Stimulated activated CD8-positive, alpha-beta memory T cell treated with anti-CD3 and anti-CD28 coated beads, Interleukin-15, amount 100 ng/mL, for 4 hours (primary cell): ENCODE measurements at places on chromosomes 3 and 15.

GRCh38 chr15:74320352-74321247, 46.8 kb downstream of the CYP11A1 start:
- DNase-seq = no peak

DNA sequence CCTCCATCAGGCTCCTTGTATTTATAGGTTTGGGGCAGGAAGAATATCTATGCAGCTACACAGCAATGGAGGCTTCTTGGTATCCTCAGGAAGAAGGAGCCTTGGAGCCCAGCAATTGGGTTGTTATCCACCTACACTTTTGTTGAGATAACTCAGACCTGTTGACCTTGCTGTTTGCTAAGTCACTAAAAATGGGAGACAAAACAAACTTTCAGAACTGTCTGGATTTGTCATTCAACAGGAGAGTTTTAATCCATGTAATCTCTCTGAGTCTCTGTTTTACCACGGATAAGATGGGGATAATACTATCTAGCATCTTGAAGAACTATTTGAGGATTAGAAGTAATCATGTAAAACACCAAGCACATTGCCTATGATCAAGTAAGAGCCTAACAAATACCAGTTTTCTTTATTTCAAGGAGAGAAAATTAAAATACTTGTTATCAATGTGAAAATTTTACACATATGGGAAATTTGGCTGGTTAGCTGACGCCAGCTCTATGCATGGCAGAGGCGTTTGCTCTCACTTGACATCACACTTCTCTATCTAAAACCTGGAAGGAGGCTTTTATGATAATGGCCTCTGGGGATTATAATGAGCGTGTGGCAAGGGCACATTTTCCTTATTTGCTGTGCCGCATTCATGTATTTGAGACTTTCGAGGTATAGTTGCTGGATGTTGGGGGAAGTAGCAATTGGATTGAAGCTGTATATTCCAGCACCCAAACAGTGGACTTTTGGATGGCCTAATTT, 215.6 kb downstream of the PDCD6IP start:
- DNase-seq = no peak

- DNase-seq = no peak
Measured at GRCh38 chr3:118778201-118778600, 256.4 kb downstream of the IGSF11 start.

- no peak for DNase-seq
Measured at GRCh38 chr3:24154013-24154695, 209.1 kb downstream of the NR1D2 start.

DNA sequence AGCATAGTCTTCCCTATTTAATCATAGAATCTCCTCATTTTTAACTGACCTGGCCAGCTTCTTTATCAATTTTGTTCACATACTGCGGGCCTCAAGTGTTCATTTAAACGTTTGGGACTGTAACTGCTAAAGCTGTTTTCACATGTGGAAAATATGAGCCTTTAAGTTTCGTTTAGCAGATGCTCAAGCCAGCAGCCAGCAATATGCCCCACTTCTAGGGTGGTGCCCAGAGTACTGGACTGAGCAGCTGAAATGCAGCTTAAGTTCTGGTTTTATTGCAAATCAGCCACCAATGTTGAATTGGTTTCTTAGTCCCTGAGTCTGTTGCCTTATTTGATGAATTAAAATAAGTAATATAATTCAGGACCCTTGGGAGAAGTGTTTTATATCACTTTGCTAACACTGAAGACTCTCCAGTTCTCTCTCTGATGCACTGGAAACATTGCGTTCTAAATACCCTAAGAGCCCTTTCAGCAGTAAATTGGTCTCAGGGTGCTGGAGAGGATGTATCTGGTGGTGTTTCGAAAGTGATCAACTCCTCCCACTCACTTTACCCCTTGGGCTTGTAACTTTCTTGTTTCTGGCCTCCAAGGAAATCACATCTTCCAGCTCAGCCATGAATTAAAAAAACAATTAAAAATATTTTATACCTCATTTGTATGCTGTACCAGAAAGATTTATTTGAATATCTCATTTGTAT, 61.7 kb downstream of the B3GALNT1 start:
- DNase-seq = no peak

DNA sequence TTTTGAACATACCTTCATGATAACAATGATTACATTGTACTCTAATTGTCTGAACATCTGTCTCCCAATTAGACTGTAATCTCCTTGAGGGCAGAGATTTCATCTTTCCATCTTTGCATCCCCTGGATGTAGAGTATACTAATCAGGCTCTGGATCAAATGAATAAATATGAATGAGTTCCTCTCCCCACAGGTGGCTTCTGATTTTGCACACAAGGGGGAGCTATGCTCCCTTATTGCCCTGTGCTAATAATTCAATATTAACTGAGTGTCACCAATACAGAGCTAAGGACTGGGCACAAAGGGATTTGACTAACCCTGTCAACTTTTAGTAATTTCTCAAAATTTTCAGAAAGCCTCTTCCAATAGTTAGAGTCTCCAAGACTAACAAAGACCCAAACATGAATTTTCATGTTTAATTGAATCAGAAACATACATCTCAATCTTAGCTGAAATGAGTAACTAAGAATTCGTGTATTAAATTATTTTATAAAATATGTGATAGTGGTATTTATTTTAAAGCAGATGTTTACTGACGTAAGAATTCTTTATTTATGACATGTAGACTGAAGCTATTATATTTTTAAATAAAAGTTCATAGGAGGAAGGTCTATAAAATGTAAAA, 3.0 kb downstream of the DUOXA1 start:
- DNase-seq = no peak

DNA sequence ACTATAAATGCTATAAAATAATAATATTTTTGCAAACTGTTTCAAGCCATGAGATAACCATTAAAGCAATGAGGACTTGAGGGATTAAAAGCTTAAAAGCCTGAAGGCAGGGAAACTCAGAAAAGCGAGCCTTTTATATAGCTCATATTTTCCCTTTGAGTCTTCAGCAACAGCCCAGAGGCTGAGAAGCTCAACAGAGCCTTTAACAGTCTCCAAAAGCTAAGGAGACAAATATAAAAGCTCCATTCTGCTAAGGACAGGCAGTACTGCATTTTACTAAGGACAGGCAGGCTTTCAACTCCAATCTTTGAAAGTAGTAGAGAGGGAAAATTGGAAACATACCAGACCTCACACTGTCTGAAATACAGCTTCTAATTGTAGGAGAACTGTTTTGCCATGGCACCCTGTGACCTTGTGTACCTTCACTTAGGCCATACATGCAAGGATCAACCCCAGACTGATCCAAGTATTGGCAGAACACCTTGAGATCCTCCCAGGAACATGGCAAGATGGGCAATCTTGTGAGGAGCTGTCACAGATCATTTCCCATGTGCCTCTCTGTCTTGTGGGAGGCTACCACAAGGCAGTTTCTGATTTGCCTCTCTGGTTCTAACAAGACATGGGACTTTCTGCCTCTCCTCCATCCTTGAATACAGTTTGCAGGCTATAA, 53.1 kb upstream of the ARNT2 start:
- DNase-seq = no peak

- DNase-seq = no peak
Measured at GRCh38 chr3:38139652-38140051, 1.2 kb downstream of the MYD88 start.

DNA sequence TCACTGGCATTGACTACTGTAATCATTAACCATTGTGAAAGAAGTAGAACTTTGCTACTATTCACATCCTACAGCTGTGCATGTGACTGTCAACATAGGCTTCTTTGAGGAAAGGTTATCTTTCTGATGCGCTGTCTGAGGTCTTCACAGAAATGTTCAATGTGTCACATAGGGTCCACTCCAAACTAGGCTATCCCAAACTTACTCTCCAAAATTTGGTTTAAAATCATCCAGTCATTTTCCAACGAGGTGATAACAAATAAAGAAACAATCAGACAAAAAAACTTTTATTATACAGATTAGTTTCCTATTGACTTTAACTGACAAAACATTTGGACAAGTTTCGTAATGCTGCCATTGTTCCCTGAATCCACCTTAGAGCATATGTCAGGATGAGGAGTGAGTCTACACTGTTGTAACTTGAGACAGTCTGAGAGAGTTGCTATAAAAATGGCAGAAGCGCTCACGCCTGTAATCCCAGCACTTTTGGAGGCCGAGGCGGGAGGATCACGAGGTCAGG, 511.6 kb downstream of the PLOD2 start:
- no peak for DNase-seq
